ENCODE measurements at places on chromosomes 3 and 15.

GRCh38 chr3:50174947-50175524 lies 16.4 kb upstream of the GNAT1 start:
- DNase-seq, result no peak

- no peak for DNase-seq
These were observed 261.9 kb upstream of the NR2E3 start for GRCh38 chr15:71548401-71548807.

GRCh38 chr3:52388348-52388821 lies 56.5 kb downstream of the SEMA3G start:
- DNase-seq, result no peak

- peak; percentile 40 for DNase-seq
These were observed 46.8 kb downstream of the CHDH start for GRCh38 chr3:53799338-53799865.

DNA sequence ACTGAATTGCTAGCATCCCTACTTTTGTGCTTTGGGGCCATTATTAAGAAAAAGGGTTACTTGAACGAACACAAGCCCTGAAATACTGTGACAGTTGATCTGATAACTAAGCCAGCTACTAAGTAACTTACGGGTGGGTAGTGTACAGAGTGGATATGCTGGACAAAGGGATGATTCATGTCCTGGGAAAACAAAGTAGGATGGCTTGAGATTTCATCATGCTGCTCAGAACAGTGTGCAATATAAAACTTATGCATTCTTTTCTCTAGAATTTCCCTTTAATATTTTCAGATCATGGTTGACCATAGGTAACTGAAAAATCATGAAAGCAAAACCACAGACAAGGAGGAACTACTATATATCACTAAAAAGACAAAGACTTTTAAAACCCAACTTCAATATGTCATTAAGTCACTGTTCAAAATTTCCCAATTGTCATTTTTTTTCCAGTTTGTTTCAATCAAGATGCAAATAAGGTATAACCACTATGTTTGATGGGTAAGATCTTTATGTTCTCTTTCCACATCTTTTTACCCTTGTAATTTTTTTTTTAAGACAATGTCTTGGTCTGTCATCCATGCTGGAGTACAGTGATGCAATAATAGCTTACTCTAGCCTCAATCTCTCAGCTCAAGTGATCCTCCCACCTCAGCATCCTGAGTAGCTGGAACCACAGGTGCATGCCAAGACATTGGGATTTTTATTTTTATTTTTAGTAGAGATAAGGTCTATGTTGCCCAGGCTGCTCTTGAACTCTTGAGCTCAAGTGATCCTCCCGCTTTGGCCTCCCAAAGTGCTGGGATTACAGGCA lies 67.7 kb downstream of the IFT80 start:
- no peak for DNase-seq

GRCh38 chr15:50880651-50881114 lies 27.8 kb upstream of the AP4E1 start:
- no peak for DNase-seq

DNA sequence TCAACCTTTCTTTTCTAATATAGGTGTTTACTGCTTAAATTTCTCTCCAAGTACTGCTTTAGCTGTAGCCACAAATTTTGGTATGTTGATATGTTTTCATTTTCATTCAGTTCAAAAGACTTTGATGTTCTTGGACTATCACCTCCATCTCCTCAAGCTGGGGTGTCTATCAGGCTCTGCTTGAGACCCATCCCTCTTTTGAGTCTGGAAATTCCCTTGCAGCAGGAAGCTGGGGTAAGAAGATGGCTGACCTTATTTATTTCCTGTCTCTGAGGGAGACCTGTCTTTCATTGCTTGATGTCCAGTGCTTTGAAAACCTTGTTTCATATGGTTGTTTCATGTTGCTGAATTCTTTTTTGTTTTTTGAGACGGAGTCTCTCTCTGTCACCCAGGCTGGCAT lies 60.5 kb upstream of the ADPGK start:
- no peak for DNase-seq

DNA sequence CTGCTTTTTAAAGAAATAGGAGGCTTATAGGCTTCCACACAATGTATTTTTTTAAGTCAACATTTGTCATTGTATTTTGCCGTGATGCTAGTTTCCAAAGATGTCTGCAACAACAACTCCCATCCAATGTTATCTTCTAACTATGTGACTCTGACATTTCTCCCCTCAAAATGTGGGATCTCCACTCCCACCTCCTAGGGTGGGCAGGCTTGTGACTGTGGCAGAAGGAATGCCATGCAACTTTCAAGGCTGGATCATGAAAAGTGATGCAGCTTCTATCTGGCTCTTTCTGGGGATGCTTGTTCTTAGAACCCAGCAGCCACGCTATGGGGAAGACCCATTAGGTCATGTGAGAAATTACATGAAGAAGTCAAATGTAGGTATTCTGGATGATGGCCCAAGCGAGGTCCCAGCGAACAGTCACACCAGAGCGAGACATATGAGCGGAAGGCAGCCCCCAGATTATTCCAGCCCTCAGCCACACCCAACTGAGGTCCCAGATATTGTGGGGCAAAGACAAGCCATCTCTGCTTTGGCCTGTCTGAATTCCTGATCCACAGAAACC lies 124.3 kb downstream of the BDH1 start:
- peak; percentile 8 for DNase-seq

- no peak for DNase-seq
These were observed 402.1 kb upstream of the MCTP2 start for GRCh38 chr15:93829115-93829870.

DNA sequence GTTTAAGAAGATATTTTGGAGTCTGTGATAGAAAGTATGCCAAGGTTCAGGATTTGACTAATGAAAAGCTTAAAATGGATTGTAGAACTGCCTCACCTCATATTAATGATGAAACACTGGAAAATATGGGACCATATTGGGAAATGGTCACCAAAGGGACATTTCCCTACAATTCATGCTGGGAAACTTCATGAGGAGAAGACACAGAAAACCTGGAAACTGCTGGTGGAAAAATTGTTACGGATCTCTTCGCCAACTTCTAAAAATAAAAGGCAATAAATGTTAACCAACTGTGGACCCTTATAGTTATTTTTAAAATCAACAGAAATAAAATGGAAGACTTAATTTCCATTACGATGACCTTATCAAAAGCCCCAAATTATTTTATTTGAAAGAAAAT lies 97.6 kb upstream of the FRMD4B start:
- DNase-seq, result no peak

DNA sequence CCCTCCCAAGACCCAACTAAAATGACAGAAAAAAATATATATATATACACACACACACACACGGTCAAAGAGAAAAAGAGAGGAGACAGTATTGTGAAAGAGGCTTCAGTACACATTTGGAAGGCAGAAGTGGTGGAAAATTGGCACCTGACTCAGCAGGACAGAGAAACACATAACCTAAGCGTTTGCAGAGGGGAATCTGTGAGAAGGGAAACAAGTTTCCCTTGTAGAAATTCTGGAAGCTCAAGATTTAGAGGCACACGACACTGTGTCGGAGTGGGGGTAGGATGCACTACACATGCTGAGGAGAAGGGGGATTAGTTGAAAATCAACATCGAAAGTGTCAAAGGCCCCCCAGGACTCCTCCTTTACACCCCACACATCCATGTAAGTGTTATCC lies 53.1 kb downstream of the PAK2 start:
- DNase-seq, result no peak

DNA sequence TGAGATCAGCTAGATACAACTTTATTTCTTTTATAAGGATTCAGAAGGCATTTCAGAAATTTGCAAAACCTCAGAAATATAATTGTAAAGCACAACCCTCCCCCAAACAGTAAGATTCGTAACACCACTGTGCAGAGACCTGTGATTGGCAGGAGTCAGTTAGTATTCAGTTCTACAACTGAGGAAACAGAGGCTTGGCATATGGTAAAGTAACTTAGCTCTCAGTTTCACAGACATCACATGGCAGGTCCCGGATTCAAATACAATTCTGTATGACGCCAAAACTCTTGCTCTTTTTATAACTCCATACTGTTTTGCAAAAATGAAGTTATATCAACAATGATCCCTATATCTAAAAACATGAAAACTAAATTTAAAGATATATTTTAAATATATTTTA lies 225.6 kb upstream of the LMCD1 start:
- DNase-seq, result no peak

- no peak for DNase-seq
These were observed 311.1 kb downstream of the ZPLD1 start for GRCh38 chr3:102745881-102746280.

DNA sequence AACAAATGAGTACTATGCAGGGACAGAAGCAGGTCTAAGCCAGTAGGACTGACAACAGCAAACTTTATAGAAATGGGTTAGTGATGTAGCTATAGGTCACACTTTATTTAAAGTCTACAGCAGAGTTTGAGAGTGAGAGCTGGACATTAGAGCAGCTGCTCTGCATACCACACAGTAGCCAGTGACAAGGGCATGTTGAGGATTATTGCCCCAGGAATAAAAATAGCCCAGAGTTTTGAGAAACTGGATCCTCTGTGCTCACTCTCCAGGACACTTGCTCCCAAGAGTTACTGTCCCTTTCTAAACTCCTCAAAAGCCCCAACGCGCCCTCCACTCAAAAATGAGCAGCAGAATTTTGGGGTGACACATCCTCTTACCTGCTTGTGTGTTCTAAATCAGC lies 21.1 kb downstream of the LRTM1 start:
- no peak for DNase-seq

- DNase-seq, result no peak
These were observed 29.3 kb downstream of the BTD start for GRCh38 chr3:15630646-15631350.

DNA sequence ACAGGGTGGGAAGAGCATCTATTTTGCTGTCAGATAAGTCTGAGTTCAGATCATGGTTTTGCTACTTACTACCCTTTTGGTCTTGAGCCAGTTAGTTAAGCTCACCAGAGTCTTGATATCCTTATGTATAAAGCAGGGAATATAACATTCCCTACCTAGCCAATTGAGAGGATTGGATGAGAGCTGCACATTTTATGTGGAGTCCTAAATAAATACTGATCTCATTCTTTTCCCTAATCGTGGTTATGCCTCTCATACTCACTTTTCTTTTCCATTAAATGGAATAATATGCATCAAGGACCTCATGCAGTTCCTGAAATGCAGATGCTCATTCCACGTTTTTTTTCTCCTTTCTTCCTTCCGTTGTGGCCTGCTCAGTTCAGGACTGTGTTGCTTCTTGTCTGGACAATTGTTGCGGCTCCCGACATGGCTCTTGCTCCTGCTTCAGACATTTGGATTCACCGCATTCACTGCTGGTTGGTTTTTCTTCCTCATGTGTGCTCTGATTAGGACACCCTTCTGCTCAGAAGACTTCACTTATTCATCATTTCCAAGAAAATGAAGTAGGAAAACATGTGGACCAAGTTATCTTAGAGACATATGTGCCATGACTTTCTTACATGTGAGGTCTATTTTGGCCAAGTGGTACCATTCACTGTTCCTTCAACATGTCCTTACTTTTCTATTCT lies 90.2 kb downstream of the NFKBIZ start:
- no peak for DNase-seq

DNA sequence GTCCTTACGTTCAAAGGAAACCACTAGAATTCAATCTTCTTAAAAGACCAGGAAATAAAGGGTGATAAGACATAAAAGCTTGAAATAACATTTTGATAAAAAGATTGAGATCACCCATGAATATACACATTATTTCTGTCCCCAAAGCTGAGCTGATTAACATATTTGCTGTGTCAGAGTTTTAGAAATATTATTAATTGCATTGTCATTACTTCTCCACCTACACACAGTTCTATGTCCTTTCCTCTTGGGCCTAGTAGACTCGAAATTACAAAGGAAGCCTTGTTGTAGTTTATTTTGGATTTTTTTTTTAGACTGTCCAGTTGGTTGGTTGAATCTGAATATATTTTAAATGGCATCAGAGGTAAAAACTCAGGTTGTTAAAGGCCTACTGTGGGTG lies 81.0 kb upstream of the NR2E3 start:
- DNase-seq, result no peak

- DNase-seq, result no peak
These were observed 13.8 kb downstream of the FEZF2 start for GRCh38 chr3:62359531-62359930.

- no peak for DNase-seq
These were observed 5.5 kb upstream of the PSMD6 start for GRCh38 chr3:64028754-64029153.

DNA sequence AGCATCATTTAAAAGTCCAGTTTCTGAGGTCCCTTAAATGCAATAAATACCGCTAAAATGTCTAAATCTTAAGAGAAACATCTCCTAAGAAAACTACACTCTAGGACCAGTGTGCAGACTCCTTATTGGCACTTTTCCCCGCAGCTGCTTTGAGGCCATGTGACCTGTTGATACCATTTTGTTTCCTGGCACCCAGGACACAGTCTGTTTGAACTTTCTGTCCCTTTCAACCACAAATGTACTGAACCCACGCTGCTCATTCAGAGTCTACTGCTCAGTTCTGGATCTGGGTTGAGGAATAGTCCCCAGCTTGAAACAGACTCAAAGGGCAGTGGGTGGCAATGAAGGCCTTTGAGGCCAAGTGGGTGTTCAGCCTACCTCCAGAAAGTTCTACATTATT lies 17.1 kb downstream of the LDHAL6B start:
- no peak for DNase-seq

GRCh38 chr3:127735767-127736693 lies 63.3 kb downstream of the ABTB1 start:
- DNase-seq, result no peak

- DNase-seq, result no peak
These were observed 63.4 kb upstream of the FEZF2 start for GRCh38 chr3:62436785-62437184.
